ENCODE measurements at places on chromosomes 11 and 22. TPM values are rescaled to one million over a fixed set of nuclear protein-coding genes. Genes with fewer than 3 reads are reported as not detected.

FAT3 gene
- total RNA-seq = 0.17 TPM

FCHSD2 gene
- 10.0 TPM for total RNA-seq

SLC37A2 gene
- total RNA-seq = 2.0 TPM

C11orf86 gene
- not detected for total RNA-seq

MMP11 gene
- total RNA-seq = 3.1 TPM

TTC36 gene
- total RNA-seq = 1.3 TPM

KDM4D gene
- total RNA-seq = 0.66 TPM

MRGPRX4 gene
- total RNA-seq = not detected

SIDT2 gene
- 14.1 TPM for total RNA-seq

C22orf15 gene
- 3.1 TPM for total RNA-seq

DEUP1 gene
- not detected for total RNA-seq

MS4A15 gene
- total RNA-seq = not detected

CECR2 gene
- total RNA-seq = not detected

PPP2R5B gene
- 9.2 TPM for total RNA-seq

BCL2L13 gene
- total RNA-seq = 59.9 TPM

DENND6B gene
- total RNA-seq = 6.8 TPM

FGF4 gene
- not detected for total RNA-seq

FAM118B gene
- total RNA-seq = 24.3 TPM

F2 gene
- total RNA-seq = not detected

KRTAP5-10 gene
- not detected for total RNA-seq

HSPB2 gene
- 0.99 TPM for total RNA-seq

RASGRP2 gene
- 0.50 TPM for total RNA-seq

MGAT3 gene
- total RNA-seq = not detected

TBX10 gene
- not detected for total RNA-seq

LYVE1 gene
- total RNA-seq = not detected

NNMT gene
- 367 TPM for total RNA-seq

OR51B2 gene
- not detected for total RNA-seq

PRG3 gene
- total RNA-seq = not detected

OR52B6 gene
- total RNA-seq = not detected

MS4A8 gene
- not detected for total RNA-seq

SLC22A8 gene
- total RNA-seq = not detected

OR52E4 gene
- total RNA-seq = not detected

TSPAN32 gene
- under 0.01 TPM for total RNA-seq

RAG2 gene
- not detected for total RNA-seq

SLC22A25 gene
- total RNA-seq = not detected

LMO2 gene
- not detected for total RNA-seq

BARX2 gene
- total RNA-seq = not detected

ANAPC15 gene
- total RNA-seq = 33.0 TPM

MCAM gene
- total RNA-seq = 2.3 TPM

LRRC56 gene
- 0.73 TPM for total RNA-seq

CEND1 gene
- total RNA-seq = 2.8 TPM

OR52I2 gene
- not detected for total RNA-seq

TRIM66 gene
- total RNA-seq = 9.6 TPM

FOLR1 gene
- 0.33 TPM for total RNA-seq

C22orf31 gene
- 0.15 TPM for total RNA-seq

BIRC3 gene
- 0.44 TPM for total RNA-seq

MUC2 gene
- total RNA-seq = not detected

RAB3IL1 gene
- 19.2 TPM for total RNA-seq

RBMXL2 gene
- total RNA-seq = not detected

APIP gene
- 30.4 TPM for total RNA-seq

GRAP2 gene
- not detected for total RNA-seq

IFITM2 gene
- 93.9 TPM for total RNA-seq

Measured in smooth muscle cell of trachea (primary cell).